ENCODE measurements at places on chromosomes 7 and 10.

DNA sequence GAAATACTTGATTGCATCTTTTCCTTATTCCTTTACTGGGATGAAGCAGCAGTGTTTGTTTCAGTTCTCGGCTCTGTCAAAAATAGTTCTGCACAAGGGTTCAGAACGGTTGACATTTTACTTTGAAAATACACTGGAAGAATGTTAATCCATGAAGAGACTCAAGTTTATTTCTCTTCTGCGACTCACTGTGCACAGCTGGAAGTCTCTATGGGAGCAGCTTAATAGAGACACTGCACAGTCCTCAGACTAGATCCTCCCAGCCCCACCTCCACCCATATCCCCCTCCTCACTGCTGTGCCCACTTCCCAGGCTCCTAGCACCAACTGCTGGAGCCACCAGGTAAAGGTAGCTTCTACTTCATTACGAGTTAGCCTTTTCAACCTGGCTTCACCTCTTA, 517.8 kb downstream of the GRID1 start:
- DNase-seq = no peak

DNA sequence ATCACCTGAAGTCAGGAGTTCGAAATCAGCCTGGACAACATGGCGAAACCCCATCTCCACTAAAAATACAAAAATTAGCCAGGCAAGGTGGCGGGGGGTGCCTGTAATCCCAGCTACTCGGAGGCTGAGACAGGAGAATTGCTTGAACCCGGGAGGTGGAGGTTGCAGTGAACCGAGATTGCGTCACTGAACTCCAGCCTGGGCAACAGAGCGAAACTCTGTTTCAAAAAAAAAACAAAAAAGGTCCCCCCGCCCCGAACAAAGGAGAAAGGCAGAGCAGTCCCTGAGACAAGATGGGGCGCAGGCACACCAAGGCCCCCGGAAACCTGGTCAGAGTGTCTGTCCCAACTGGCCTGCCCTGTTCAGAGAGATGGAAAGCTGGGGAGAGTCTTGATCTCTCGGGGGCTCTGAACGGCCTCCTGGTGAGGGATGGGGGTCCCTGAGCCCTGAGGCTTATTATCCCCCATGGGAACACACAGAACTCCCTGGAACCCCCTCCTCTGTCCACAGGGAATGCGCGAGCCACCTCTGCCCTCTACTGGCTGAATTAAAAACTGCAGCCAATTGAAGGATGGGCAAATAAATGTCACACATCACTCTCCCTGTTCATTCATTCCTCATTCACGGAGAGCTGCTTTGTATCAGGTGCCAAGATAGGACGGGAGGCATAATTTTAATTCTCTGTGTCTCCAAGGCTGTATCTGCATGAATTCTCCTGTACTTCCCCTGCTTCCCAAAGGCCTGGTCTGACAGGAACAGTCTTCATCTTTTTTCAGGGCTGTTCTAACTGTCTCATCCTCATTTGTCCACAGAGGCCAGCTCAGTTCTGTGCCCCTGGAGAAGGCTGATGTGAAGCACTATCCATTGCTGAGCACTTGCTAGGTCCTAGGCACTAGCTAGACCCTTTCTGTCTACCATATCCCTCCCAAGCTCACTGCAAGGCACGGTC, 28.9 kb downstream of the MAT1A start:
- no peak for DNase-seq

DNA sequence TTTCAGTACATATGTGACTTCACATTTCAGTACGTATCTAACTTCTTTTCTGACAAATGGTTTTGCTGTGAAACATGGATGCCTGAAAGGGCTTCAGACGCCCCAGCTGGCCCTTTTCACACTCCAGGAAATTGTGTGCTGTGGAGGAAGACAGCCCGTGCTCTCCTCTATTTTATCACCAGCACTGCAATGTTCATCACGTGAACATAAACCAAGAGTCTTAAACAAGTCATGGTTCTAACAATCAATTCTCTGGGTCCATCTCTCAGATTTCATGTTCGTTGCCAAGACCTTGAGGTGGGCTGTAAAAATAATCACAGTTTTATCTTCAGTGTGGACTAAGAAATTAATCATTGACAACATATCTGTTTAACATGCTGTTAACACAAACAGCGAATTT, 141.2 kb downstream of the WDR37 start:
- no peak for DNase-seq

GRCh38 chr10:12590675-12591659, 241.6 kb downstream of the CAMK1D start:
- no peak for DNase-seq

DNA sequence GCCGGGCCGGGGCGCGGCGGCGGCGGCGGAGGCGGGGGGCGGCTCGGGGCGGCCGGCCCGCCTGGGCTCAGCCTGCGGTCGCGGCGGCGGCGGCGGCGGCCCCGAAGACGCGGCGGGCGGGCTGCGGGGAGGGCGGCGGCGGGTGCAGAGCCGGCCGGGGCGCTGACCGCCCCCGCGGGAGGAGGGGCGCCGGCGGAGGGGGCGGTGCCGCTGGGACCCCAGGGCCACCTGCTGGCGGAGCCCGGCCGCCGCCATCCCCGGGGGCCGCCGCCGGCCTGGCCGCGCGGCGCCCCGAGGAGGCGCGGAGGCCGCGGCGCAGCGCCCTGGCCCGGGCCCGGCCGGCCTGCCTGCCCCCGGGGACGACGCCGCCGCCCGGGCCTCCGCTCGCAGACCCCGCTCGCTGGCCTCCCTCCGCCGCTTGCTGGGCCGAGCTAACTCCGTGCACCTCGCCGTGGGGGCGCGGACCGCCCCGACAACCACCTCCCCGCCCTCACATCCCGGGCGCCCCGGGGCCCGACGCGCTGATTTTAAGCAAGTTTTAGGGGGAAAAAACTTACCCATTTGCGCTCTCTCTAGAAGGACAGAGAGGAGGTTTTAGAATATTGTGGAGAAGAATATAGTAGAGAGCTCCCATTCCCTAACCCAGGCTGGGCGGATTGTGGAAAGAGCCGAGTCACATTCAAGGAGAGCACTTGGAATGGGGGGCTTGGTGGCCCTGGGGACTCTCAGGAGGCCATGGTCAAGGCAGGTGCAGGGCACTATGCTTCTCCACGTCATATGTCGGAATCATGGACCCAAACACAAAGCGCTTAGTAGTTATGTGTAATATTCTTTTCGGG, at the start of gene BEND7:
TSS of gene BEND7 (minus strand) at position 140 of the 839 bp plus-strand sequence. CDS start 481 bp downstream, outside the sequence.
- no peak for DNase-seq
